ENCODE measurements at places on chromosomes 13 and 19.

GRCh38 chr13:41049480-41050440, 11.5 kb upstream of the WBP4 start:
- no peak for DNase-seq

- DNase-seq, result no peak
Measured at GRCh38 chr19:34181111-34181864, 9.0 kb downstream of the LSM14A start.

- DNase-seq, result no peak
Measured at GRCh38 chr13:23620613-23621315, 50.6 kb downstream of the TNFRSF19 start.

GRCh38 chr13:114130837-114131582, 1.4 kb downstream of the RASA3 start:
- DNase-seq, result peak; percentile 66

GRCh38 chr19:19956434-19957075, 55.8 kb downstream of the ZNF93 start:
- DNase-seq, result no peak

GRCh38 chr13:46565808-46566750, 13.1 kb downstream of the LRCH1 start:
- no peak for DNase-seq

DNA sequence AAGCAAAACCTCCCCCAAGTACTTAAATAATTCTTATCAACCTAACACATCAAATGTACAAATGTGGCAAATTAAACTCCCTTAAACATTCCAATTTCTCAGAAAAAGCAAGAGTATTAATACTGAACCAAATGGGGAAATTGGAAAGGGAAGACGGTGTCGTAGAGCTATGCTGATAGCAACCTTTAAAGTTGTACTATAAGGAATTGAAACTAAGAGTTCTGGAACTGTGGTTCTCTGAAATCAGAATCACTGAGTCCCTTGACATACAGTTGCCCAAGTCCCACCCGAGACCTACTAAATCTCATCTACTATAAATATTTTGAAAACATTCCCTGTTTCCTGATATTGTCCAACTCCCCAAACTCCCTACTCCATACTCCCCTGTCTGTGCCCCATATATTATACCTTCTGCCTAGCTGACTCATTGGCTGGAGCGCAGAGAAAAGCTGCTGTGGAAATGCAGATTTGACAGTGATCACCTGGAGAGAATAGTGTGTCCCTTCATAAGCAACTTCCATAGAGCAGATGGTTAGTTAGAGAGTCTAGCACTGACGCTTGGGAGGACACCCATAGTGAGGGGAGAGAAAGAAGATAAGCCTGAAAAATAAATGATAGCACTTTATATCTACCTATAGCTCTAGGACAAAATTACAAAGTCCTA, 51.4 kb upstream of the ITM2B start:
- DNase-seq, result no peak
